ENCODE measurements at places on chromosomes 13 and 19. TPM values are rescaled to one million over a fixed set of nuclear protein-coding genes. Genes with fewer than 3 reads are reported as not detected.

Gene PSG2
- total RNA-seq: not detected

Gene KRTDAP
- total RNA-seq: not detected

Gene GIPR
- total RNA-seq: 7.1 TPM

Gene IGFLR1
- 10.8 TPM for total RNA-seq

Gene RFC3
- total RNA-seq: 4.7 TPM

Gene NUFIP1
- total RNA-seq: 5.2 TPM

Gene NLRP7
- total RNA-seq: not detected

Gene GIPC3
- 1.8 TPM for total RNA-seq

Gene CGB8
- total RNA-seq: not detected

Gene GAPDHS
- not detected for total RNA-seq

Gene CYP2A6
- 0.48 TPM for total RNA-seq

Gene TFDP1
- 66.4 TPM for total RNA-seq

Gene IFNL1
- total RNA-seq: not detected

Gene GPR4
- total RNA-seq: 32.7 TPM

Gene SRRM5
- 0.22 TPM for total RNA-seq

Gene C19orf67
- not detected for total RNA-seq

Gene ZNF682
- 4.3 TPM for total RNA-seq

Gene RGL3
- 18.8 TPM for total RNA-seq

Gene SSC5D
- 13.9 TPM for total RNA-seq

Gene WTIP
- 25.3 TPM for total RNA-seq

Gene HPN
- total RNA-seq: 1.4 TPM

Gene METTL21C
- total RNA-seq: not detected

Gene ZNF541
- total RNA-seq: 0.87 TPM

Gene PRODH2
- total RNA-seq: not detected

Data from mesenteric fat pad (tissue), 1 donor.